ENCODE measurements at places on chromosomes 7 and 10. TPM values are rescaled to one million over a fixed set of nuclear protein-coding genes. Genes with fewer than 3 reads are reported as not detected.

MOGAT3 gene
- not detected for total RNA-seq

EBLN1 gene
- total RNA-seq = not detected

ENKUR gene
- total RNA-seq = 16.6 TPM

C10orf53 gene
- not detected for total RNA-seq

GNGT1 gene
- total RNA-seq = not detected

MUC3A gene
- total RNA-seq = 2.1 TPM

TNRC18 gene
- 78.0 TPM for total RNA-seq

IFIT1B gene
- 0.92 TPM for total RNA-seq

RAB19 gene
- not detected for total RNA-seq

ATRNL1 gene
- total RNA-seq = 592 TPM

NUTM2A gene
- total RNA-seq = 2.3 TPM

RNF32 gene
- total RNA-seq = 2.5 TPM

GPR22 gene
- 27.2 TPM for total RNA-seq

CCDC146 gene
- 19.1 TPM for total RNA-seq

CPN1 gene
- total RNA-seq = not detected

DYNC1I1 gene
- total RNA-seq = 51.2 TPM

C7orf57 gene
- 5.8 TPM for total RNA-seq

CRPPA gene
- 11.8 TPM for total RNA-seq

PALD1 gene
- 12.7 TPM for total RNA-seq

VAX1 gene
- total RNA-seq = 4.6 TPM

TMEM184A gene
- under 0.01 TPM for total RNA-seq

C10orf105 gene
- 2.1 TPM for total RNA-seq

NME8 gene
- total RNA-seq = not detected

ZNF467 gene
- 3.2 TPM for total RNA-seq

SSBP1 gene
- 87.2 TPM for total RNA-seq

STEAP1 gene
- total RNA-seq = 1.2 TPM

ADAM8 gene
- total RNA-seq = 1.4 TPM

BNIP3 gene
- total RNA-seq = 44.8 TPM

DDX21 gene
- 40.4 TPM for total RNA-seq

PTPRZ1 gene
- total RNA-seq = 319 TPM

DGKB gene
- 45.2 TPM for total RNA-seq

CPXM2 gene
- total RNA-seq = 4.8 TPM

TLX1 gene
- total RNA-seq = not detected

LAMB4 gene
- total RNA-seq = 0.92 TPM

TYW1B gene
- total RNA-seq = 2.8 TPM

LRRC17 gene
- total RNA-seq = 33.2 TPM

AKR1C1 gene
- total RNA-seq = 29.1 TPM

TNKS2 gene
- total RNA-seq = 80.5 TPM

ADAMTS14 gene
- total RNA-seq = 0.23 TPM

TSPAN14 gene
- 15.0 TPM for total RNA-seq

HOXA3 gene
- total RNA-seq = not detected
